ENCODE measurements at places on chromosomes 2 and 18. TPM values are rescaled to one million over a fixed set of nuclear protein-coding genes. Genes with fewer than 3 reads are reported as not detected.

- DNase-seq, result peak; percentile 83
These were observed 559 bp downstream of the HOXD1 start for GRCh38 chr2:176188774-176189680.

Gene NOSTRIN
- total RNA-seq, result 0.42 TPM

Gene SIX3
- total RNA-seq, result 5.2 TPM

Gene TLX2
- 0.27 TPM for total RNA-seq

Gene BABAM2
- 33.0 TPM for total RNA-seq

GRCh38 chr2:20350041-20350712, 467 bp downstream of the PUM2 start:
- peak; percentile 87 for DNase-seq

GRCh38 chr18:57209713-57210106, 62.8 kb downstream of the BOD1L2 start:
- DNase-seq, result no peak

DNA sequence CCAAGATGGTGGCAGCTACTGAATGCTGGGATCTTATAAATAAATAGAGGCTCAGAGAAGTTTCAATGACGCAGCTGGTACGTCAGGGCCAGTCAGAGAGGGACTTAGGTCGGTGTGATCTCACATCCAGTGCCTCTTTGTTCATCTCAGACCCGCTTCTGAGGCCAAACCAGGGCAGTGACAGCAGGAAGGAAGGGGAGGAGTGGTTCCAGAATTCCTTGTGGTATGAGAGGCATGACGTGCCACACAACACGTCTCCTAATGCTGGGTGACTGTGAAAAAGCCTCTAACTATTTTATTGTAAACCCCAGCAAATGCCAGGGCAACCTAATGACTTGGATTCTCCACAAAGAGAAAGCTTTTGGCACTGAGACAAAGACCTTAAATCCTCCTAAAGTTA, 423.3 kb downstream of the LPIN1 start:
- no peak for DNase-seq

- DNase-seq, result peak; percentile 33
These were observed 779.9 kb upstream of the CNTNAP5 start for GRCh38 chr2:123245156-123245555.

Gene DCDC2C
- not detected for total RNA-seq

DNA sequence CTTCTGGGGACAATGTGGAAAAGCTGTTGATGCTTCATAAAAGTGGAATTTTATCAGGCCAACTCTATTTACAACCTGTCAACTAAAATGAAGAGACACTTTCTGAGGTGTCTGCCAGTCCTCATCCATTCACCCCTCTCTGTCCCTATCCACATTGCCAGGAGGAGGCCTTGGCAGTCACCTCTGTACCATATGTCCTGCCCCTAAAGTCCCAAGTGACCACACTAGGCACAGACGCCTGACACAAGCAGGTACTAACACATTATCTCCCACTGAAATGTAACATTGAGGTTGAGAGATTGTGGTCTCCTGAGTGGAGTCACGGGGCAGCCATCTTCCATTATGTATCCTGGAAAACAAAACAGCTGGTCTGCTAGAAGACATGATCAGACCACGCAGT, 71.4 kb downstream of the OSBPL1A start:
- DNase-seq, result no peak

DNA sequence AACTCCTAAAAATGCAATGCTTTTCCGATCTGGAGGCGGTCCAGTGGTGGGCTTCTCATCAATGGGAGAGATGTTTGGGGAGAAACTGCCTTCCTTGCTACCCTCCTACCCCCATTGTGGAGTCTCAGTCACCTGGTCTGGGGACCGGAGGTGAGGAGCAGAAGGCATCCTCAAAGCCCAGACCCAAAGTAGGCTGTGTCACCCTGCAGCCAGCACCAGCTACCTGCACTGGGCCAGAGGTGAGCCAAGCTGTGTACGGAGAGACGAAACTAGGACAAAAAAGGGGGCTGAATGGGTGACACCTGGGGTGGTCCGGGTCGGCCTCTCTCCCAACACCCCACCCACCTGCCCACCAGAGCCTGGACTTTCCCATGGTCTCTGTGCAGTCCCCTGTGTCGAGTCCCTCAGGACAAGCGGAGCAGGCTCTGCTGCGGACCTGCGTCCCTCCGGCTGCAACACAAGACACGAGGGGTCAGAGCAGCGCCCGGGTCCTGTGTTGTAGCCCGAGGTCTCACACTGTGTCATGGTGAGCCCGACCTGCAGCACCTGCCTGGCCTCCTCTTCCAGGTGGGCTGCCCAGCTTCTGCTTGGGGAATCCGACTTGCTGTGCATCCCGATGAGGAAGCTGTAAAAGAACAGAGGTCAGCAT, 68.0 kb upstream of the RMP24 start:
- DNase-seq, result no peak

GRCh38 chr2:15205562-15205961, 355.6 kb downstream of the NBAS start:
- DNase-seq, result no peak

- no peak for DNase-seq
These were observed 67.4 kb downstream of the BIN1 start for GRCh38 chr2:127039387-127040031.

GRCh38 chr2:120108749-120109148, 95.9 kb downstream of the EPB41L5 start:
- DNase-seq, result no peak

GRCh38 chr2:123993728-123994323, 31.3 kb upstream of the CNTNAP5 start:
- peak; percentile 82 for DNase-seq

Gene SLC16A14
- total RNA-seq, result 11.6 TPM

DNA sequence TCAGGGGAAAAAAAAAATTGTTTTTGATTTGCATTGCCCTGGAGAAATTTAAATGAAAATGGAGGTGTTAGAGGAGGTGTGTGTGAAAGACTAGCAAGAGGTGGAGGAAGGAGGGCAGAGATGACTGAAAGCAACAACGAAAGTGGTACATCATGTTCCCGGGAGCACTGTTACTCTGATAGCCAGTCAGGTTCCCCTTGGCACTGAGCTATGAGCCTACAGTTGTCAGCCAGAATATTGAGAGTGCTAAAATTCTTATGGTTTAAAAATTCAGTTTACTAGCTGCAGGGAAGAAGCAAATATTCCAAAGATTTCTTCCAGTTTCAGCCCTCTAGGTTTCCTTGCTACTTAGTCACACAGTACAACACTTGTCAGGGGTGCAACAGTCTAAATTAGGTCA, 366.7 kb upstream of the DLGAP1 start:
- no peak for DNase-seq

- DNase-seq, result no peak
These were observed 110.3 kb downstream of the RAB3GAP1 start for GRCh38 chr2:135162377-135162776.

DNA sequence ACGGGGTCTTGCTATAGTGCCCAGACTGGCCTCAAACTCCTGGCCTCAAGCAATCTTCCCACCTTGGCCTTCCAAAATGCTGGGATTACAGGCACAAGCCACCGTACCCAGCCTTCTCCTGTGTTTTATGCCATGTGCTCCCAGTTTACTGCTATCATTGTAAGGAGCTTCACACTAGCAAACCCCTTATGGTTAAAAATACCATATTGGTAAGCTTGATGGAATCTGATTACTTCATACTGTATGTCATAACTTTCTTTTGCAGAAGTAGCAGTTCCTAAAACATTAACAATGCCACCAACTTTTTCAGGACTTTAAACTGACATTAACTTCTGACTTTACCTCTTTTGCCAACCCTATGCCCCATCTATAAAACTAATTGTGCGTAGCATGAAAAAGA, 36.2 kb downstream of the HAT1 start:
- DNase-seq, result no peak

Gene CELF4
- total RNA-seq, result 4.6 TPM

- DNase-seq, result no peak
These were observed 13.4 kb downstream of the UBXN2A start for GRCh38 chr2:23953625-23954024.

- DNase-seq, result no peak
These were observed 21.0 kb downstream of the TCF7L1 start for GRCh38 chr2:85154048-85154753.

Gene UGT1A5
- not detected for total RNA-seq

GRCh38 chr2:201536046-201536445, 84.5 kb downstream of the STRADB start:
- DNase-seq, result no peak

DNA sequence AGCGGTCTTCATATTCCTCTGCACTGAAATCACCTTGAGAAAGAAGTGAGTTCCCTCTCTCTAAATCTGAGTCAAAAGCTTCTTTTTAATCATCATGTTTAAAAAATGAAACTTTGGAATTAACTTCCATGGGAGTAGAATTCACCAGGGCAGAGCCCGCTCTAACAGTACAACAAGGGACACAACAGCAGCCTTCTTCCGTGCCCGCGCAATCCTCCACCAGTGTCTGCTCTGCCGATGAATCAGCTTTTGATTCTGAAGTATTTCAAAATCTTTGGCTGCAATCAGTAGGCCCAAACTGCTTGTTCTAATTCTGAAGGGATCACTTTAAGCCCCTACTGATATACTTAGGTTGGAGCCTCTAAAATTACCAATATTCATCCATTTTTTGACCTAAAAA, 76.9 kb downstream of the USP40 start:
- DNase-seq, result no peak

DNA sequence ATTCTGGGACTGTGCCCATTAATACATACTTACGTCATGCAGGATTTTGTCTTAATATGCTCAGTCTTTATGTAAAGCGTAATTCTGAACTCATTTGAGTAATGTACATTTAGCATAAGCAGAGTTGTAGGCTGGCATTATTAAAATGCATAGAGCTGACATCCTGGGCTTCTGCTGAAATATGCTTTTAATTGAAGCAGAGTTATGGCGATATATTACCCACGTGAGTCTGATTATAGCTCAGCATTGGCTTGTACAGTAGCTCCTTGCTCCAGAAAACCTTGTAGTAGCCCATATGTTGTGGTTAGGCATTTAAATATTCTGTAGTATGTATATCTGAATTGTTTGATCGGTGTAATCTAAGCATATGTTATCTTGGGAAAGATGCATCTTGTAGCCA, 233.9 kb downstream of the PTGR3 start:
- no peak for DNase-seq

GRCh38 chr2:70779491-70779890, 11.0 kb downstream of the FIGLA start:
- DNase-seq, result no peak

GRCh38 chr2:52934920-52935640, 832.5 kb upstream of the CHAC2 start:
- no peak for DNase-seq

Gene SCYGR4
- total RNA-seq, result not detected

Gene CFAP65
- 1.7 TPM for total RNA-seq

- no peak for DNase-seq
These were observed 27.4 kb downstream of the HPCAL1 start for GRCh38 chr2:10329880-10330699.

Gene TMEM87B
- 19.2 TPM for total RNA-seq

GRCh38 chr18:23412351-23412964, 40.6 kb upstream of the RIOK3 start:
- no peak for DNase-seq

GRCh38 chr18:28177828-28178635, 1.1 kb upstream of the CDH2 start:
- peak; percentile 94 for DNase-seq

DNA sequence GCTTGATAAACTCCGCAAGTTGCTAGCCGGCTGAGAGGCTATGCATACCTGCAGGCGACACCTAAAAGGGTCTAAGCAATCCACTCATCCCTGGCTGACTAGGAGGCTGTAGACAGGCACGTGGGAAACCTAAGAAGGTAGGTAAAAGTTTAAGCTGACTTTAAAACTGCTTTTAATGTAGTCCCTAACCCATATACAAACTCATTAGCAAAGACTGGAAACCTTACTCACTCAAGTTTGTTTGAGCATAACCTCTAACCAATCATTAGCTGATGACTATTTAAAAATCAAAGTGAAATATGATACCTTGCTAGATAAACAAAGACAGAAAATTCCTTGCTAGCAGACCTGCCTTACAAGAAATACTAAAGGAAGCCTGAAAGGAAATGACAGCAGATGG, 106.4 kb downstream of the EXOC6B start:
- DNase-seq, result peak; percentile 72

DNA sequence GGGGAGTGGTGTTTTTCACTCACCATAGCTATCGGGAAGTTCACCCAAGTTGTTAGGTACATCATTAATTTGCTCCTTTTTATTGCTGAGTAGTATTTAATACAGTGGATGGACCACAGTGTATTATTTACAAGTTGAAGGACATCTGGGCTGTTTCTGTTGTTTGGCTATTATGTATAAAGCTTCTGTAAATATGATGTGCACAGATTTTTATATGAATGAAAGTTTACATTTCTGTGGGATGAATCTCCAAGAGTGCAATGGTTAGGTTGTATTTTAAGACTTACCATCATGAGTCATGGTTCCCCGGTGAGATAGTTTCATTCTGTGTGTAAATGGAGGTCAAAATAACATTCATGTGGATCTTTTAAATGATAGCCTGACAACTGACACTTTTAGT, 337.4 kb downstream of the PTPRM start:
- no peak for DNase-seq

Gene TUBA4B
- not detected for total RNA-seq
